ENCODE measurements at places on chromosomes 1 and 21.

DNA sequence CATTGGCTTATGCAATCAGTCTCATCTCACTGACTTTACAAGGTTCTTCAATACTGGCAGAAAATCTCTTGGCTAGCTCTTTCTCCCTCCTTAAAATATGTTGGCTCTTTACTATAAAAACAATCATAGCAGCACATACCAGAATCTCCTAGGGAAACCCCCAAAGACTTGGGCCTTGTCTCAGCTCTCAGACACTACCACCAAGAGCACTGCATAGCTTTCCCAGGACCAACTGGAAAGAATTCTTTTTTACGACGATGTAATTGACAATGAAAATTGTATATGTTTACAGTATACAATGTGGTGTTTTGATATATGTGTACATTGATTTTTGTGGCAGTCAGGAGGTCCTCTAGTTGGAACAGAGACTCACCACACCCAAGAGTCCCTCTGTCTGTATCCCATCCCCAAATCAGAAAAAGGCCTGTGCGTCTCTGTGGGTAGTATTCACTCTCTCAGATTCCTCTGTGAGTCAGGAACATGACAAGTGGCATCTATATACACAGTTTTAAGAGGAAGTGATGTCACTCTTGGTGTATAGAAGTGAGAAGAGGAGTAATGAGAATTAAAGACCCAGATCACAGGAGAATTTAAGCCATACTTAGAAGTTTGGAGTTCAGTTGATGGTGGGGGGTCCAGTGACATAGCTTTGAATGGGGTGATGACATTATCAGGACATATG lies 21.1 kb downstream of the SMAP2 start:
- DNase-seq, result no peak

- no peak for DNase-seq
Measured at GRCh38 chr1:11675325-11675724, 5.6 kb downstream of the MAD2L2 start.

DNA sequence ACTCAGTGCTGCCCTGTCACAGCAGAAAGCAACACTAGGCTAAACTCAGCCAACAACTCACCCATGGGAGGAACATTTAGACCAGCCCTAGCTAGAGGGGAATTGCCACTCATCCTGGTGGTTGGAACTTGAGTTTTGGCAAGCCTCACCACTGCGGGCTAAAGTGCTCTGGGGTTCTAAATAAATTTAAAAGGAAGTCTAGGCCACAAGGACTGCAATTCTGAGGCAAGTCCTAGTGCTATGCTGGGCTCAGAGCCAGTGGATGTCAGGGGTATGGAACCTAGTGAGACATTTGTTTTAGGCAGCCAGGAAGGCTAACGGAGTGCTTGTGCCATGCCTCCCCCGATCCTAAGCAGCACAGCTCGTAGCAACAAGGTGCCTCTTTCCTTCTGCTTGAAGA lies 78.0 kb downstream of the RGS13 start:
- DNase-seq, result no peak

GRCh38 chr1:207504438-207504837 lies 8.5 kb downstream of the CR1 start:
- DNase-seq, result no peak

- no peak for DNase-seq
Measured at GRCh38 chr1:29849991-29850757, 613.9 kb downstream of the PTPRU start.

GRCh38 chr21:32378956-32379355 lies 13.9 kb downstream of the URB1 start:
- no peak for DNase-seq

DNA sequence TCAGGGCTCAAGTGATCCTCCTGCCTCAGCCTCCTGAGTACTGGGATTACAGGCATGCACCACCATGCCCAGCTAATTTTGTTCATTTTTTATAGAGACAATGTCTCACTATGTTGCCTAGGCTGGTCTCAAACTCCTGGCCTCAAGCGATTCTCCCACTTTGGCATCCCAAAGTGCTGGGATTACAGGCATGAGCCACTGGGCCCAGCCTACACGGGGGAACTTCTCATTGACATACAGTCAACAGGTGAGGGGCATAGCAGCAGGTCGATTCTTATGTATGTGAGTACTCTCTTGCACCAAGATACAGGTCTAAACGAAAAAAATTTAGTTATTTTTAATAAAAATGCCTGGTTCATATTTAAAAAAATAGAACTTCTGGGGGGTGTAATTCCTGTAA lies 39.5 kb upstream of the HHAT start:
- DNase-seq, result no peak

- DNase-seq, result no peak
Measured at GRCh38 chr1:193626695-193627094, 440.3 kb upstream of the B3GALT2 start.

DNA sequence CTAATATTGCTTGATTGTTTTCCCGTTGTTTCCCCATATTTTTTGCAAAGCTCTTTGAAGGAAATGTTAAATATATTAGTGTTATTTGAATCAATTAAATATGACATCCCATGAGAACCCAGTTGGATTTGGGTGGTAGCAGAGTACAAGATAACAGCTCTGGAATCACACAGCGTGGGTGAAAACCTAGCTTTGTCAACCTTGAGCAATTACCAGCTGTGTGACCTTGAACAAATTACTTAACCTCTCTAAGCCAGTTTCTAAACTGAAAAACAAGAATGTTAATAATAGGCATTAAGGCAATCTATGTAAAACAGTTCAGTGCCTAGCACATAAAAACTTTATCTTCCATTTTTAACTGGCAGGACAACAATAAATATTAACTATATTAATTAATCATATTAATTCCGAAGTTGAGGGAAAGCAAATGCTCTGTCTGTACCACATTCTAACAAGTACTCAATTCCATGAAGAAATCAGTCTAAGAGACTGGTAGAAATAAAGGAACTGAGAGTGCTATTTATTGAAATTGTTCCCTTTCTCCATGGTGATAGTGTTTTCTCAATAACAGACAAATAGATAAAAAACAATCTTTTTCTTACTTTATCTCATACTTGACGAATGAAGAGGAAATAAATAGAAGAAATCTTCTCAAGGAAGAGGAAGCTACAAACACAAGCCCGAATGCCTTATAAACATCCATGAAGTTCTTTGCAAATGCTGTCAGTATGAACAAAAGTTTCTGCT lies 27.0 kb downstream of the DNASE2B start:
- DNase-seq, result no peak

- no peak for DNase-seq
Measured at GRCh38 chr1:183937611-183938010, 99.9 kb downstream of the COLGALT2 start.

DNA sequence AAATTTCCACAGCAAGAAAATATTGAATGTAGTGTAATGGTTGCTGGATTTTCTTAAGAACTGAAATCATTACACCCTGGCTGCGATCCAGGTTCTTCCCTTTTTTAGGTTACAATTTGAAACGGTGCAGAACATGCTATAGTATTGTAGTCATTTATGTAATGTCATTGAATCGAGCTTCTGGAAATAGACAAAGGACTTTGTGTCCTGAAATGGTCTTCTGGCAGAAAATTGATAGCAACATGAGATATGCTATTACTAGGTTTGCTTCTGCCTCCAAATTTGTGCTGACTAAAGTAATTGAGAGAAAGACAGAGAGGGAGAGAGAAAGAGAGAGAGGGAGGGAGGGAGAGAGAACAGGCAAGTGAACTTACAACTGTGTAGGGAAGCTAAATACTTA lies 146.2 kb upstream of the NFIA start:
- no peak for DNase-seq

- no peak for DNase-seq
Measured at GRCh38 chr1:35190784-35191183, 2.2 kb downstream of the SFPQ start.

DNA sequence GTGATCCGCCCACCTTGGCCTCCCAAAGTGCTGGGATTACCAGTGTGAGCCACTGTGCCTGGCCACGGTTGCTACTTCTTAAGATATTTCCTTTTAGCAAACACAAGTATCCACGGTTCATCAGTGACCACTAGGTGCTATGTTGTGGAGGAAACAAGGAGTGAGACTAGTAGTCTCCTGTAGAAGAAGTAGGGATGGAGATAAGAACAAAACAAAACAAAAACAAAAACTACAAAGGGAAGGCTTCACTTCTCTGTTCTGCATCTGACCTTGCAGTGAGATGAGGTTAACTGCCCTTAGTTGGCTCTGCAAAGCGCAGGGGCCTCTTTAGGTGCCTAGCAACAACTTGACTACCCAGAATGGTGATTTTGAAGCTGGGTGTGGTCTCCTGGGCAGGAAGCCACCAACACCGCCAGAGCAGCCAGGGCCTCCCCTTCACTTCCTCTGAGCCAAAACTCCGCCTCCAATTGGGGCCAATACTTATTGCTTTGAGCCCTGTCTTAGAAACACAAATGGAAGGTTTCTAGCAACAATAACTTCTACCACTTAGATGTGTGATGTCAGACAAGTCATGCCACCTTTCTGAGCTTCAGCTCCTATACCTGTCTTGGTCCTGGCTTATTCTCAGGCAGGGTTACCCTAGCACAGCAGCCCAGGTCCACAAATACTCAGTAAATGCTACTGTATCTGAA lies 12.8 kb upstream of the CDC42 start:
- peak; percentile 82 for DNase-seq

DNA sequence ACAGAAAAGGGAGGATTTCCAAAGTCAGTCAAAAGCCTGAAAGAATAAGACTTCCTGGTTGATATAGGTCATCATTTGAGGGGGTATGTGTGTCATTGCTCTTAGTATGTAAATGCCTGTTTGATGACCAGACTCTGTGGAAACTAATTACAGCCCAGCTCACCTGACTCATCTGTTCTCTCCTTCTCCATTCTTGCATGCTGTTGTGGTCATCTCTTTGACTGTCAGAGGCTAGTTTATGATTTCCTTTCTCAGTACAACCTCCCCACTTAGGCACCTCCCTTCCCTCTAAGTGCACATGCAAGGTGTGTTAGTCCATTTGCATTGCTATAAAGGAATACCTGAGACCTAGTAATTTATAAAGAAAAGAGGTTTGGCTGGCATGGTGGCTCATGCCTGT lies 2.4 kb upstream of the C1orf116 start:
- no peak for DNase-seq

DNA sequence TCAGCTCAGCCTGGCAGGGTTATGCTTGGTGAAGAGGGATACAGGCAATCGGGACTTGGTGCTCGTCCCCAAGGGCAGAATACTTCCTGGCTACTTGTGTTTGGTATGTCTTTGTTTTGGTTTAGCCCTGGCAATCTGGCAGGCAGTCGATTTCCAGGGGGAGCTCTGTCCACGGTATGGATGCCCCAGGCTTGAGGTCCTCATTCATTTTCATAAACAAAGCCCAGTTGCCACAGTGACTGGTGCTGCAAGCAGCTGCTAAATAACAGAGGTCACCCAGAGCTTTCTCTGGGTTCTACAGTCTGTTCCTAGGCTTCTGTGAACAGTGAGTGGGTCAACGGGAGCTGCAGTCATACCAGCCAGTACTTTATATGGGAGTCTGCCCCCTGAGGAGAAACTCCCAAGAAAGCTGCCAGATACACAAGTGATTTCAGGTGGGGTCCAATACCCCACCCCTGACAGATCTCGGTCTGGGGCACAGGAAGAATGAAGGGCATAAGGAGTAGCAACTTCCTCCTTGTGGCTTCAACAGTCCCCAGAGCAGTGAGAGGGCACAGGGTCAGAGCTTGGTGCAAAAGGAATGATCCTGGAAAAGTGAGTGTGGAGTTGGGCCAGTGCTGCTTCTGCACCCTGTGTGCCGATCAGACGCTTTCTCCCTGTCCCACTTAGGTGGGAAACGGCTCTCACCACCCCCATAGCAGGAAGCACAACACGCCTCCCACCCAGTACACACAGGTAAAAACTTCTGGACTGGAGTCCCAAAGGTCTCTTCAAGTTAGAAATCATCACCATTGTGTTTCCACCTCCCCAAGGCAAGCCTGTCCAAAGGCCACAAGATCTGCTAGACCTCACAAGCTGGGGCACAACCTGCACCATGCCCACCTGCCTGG lies 55.5 kb downstream of the TGFBR3 start:
- DNase-seq, result no peak

GRCh38 chr1:87113313-87113712 lies 198.9 kb downstream of the HS2ST1 start:
- DNase-seq, result no peak

GRCh38 chr1:93079685-93080141 lies 630 bp downstream of the MTF2 start:
- peak; percentile 38 for DNase-seq

DNA sequence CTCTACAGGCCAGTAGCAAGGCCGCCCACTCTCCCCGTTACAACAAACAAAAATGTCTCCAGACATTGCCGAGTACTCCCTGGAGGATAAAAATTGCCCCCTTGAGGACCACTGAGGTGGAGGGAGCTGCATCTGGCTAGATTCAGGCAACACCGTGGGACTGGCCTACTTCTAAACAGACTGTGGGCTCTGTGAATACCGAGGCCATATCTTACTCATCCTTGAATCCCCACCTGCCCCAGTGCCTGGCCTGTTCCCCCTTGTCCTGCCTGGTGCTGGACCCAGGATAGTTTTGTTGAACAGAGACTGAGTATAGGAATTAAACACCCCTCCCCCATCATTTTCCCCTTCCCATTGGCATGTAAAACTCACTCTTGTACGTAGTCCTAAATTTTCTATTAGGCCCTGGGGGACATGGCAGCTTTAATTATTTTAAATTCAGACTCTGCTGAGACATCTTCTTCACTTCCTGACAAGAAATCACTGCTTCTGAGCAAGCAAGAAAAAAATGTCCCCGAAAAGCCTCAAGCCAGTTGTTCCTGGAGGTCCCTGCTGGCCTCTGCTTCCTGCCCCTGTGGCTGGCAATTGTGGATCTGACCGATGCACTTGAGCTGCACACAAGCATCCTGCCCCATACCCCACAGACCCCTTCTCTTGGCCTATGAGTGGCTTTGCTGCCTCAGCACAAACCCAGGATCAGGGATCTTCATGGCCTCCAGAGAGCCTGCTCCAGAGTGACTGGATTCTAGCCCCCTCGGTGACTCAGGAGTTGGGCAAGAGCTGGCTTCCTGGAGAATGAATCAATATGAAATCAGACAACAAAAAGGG lies 111.0 kb downstream of the ACTL8 start:
- no peak for DNase-seq

GRCh38 chr1:210527091-210527490 lies 198.4 kb downstream of the HHAT start:
- DNase-seq, result no peak

DNA sequence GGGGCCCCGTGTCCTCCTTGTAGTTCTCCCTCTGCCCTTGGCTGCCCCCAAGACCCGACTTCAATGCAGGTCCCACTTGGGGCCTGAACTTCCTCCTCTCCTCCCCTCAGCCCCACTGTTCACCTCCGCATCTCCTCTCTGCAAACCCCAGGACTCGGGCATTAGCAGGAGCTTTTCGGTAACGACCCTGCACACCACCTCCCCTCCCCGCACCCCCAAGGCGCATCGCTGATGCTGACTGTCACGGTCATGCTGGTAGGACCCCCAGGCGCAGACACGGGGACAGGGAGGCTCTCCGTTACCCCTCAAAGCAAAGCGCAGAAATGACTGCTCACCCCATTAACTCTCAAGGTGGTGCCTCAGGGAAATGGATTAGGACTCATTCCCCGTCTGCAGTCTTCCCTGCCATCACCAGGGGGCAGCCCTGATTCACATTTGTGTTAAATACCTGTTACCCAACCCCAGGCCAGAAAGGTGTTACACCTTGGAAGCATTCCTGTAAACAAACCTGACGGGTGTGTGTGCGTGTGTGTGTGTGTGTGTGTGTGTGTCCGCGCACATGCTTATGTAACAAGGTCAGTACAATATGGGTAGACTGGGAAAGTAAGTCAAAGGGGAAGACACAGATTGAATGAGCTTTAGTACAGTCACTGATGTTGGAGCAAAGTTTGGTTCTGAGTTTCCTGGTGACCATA lies 6.4 kb upstream of the GUCA2B start:
- DNase-seq, result peak; percentile 32

All from thymus (tissue), 14 donors.